Germinal center (tissue), 1 donor: ENCODE measurements at places on chromosomes 12 and 14.
A peak's percentile ranks its signal among the peaks of the same experiment; 100 is the strongest.

- no peak for DNase-seq
Observed at GRCh38 chr12:9925705-9926393, 6.3 kb downstream of the CLEC2A start.

DNA sequence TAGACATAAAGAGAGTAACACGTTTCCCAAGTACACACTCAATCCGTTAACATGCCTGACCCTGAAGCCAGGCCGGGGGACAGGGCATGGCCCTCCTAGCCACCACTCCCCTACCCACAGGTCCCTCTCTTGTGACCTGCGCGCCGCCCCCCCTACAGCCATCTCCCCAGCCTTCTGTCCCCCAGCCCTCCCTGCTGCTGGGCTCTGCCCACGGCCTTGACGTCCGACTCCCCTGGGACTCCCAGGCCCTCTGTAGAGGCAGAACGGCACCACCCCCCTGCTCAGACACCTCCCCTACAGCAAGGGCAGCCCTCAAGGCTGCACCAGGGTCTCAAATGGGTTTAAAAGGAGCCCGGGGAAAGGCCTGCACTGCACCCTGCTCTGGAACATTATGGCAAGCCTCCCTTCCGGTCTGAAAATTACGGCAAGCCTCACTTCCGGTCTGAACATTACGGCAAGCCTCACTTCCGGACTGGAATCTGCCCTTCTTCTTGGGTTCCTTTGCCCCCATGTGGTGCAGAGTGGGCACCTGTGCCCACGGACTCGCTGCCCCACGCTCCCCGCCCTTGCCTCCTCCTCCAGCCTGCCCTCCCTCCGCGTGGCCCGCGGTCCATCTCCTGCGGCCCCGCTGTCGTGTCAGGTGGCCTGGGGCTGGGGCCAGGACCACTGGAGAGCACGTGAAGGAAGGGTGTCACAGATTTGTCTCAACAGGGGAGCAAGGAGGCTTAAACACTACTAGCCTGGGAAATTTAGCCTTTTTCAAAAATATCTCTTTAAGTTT lies 77.6 kb downstream of the MOK start:
- DNase-seq: no peak

- DNase-seq: peak; percentile 71
Observed at GRCh38 chr14:77212943-77213678, 31.5 kb downstream of the TMEM63C start.

DNA sequence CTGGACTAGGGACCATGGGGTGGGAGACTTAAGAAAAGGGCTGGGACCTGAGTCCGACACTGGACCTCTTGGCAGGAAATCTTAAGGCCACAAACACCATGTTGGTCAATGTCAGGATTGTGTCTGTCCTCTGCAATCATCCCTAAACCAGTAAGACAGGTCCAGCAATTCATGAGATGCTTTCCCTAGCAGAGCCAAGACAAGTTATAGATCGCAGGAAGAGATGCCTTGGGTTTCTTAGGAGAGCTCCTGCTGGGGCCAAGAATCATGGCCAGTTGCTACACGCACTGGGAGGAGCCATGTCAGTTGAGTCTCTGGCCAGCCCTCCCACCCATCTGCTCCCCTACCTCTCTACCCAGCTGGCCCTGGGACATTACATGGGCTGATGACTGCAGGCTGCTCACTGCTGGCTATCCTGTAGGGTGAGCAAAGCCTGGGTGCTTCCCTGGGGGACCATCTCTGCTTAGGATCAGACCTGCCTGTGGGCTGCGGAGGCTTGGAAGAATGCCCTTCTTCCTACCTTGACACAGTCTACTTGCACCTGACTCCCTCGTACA lies 14.2 kb downstream of the PLEKHH1 start:
- DNase-seq: no peak

GRCh38 chr12:4477129-4477528 lies 31.5 kb upstream of the FGF6 start:
- no peak for DNase-seq

- DNase-seq: peak; percentile 41
Observed at GRCh38 chr14:76267322-76268046, 108.5 kb upstream of the ESRRB start.

DNA sequence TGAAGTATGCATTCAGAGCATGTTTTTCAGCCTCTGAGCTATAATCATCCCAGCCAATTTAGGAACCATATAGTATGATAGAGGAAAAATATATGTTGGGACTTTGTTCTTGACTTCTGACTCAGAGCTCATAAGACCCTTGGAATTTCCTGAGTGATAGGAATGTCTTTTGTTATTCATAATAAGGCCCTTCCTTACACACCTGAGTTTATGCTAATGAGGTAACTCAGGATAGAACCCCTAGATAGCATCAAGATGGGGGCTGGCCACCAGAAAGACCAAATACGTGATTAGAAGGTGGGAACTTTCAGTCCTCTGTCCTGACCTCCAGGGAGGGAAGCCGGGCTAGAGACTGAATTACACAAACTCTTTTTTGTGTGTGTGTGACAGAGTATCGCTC lies 32.4 kb upstream of the PLEK2 start:
- no peak for DNase-seq

DNA sequence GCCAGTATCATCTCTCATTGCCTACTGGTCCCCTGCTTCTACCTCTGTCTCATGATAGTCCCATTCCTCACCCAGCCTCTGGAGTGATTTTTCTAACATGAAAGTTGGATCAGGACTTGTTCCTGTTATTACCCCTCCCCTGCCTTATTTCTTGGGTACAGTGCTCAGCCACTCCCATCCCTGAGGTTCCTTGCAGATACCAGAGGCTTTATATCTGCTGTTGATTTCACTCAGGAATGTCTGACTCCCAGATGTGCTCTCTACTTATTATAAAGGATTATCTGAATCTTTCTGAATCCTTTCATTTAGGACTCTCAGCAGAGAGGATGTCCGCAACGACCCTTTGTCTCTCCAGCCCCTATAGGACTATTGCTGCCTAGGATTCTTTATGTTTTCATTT lies 111.2 kb downstream of the LRRK2 start:
- no peak for DNase-seq

- no peak for DNase-seq
Observed at GRCh38 chr12:46788072-46788887, 37.5 kb downstream of the SLC38A4 start.
